Stimulated activated CD4-positive, alpha-beta T cell treated with anti-CD3 and anti-CD28 coated beads, Interleukin-15, amount 100 ng/mL, for 48 hours (primary cell): ENCODE measurements at places on chromosomes 3 and 15.

GRCh38 chr3:32817558-32818228 lies at the start of gene TRIM71:
TRIM71 (plus strand) TSS chr3:32817997; CDS start chr3:32818081, 84 bp downstream.
- no peak for DNase-seq

- no peak for DNase-seq
Measured at GRCh38 chr3:73513260-73513659, 111.5 kb downstream of the PDZRN3 start.

DNA sequence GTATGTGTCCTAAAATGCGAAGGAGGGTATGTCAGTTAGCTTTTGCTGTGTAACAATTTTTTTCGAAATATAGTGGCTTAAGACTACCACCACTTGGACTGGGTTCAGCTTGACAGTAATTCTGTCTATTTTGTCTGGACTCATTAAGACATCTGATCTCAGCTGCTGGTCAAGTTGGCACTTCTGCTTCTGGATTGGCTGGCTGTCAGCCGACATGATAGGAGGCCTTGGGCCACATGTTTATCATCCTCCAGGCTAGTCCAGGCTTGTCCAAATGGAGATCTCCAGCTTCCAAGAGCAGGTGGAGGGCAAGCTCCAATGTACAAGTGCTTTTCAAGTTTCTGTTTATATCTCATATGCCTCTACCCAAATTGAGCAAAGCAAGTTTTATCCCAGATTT lies 95.9 kb downstream of the GALK2 start:
- DNase-seq = no peak

GRCh38 chr15:90343302-90343790 lies 8.7 kb upstream of the ZNF774 start:
- DNase-seq = no peak

DNA sequence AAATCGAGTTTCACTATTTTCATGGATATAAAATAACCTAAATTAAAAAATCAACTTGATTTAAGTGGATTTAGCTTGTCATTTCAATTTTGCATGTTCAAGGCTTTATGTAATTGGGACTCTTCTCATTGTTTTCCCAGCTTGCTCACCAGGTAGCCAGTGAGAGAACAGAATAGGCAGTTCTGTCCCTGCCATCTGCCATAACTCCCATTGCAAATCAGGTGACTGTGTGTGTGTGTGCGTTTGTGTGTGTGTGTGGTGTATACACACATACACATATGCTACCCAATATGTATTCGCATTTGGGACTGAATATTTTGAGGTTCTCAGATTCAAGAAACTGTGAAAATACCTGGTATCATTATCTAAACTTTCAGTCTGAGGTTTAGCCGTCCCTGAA lies 1069.8 kb downstream of the IGSF11 start:
- DNase-seq = no peak
